ENCODE measurements at places on chromosomes 1 and 21.

DNA sequence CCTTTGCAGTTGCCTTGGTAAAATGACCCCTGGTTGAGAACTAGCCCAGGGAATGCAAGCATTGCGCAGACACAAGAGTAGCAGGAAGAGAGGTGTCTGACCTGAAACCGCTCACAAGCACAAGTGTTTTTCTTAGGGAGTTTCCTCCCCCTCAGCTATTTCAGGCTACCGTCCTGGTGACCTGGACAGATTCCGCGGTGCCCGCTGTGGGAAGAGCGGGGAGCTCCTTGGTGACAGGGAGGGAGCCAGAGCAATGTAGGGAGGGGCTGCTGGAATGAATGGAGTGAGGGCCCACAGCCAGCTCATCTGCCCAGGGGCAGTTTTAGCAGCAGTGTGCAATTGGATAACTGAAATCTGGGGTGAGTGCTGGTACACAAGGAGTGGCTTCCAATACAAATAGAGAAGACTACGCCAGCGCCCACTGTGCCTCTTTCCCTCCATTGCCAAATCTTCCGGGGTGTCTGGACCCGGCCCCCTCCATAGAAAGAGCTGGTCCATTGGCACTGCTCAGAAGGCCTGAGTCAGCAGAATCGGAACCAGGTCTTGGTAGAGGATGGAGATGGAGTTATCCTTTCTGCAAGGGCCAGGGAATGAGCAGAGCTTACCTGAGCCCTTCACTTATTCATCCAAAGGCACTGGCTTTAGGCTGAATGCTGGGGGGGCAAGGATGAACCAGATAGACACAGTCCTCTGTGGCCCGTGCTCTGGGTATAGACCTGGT is 82.8 kb downstream of the TRABD2B start:
- no peak for DNase-seq

GRCh38 chr1:86507935-86508582 is 38.8 kb upstream of the CLCA4 start:
- no peak for DNase-seq

DNA sequence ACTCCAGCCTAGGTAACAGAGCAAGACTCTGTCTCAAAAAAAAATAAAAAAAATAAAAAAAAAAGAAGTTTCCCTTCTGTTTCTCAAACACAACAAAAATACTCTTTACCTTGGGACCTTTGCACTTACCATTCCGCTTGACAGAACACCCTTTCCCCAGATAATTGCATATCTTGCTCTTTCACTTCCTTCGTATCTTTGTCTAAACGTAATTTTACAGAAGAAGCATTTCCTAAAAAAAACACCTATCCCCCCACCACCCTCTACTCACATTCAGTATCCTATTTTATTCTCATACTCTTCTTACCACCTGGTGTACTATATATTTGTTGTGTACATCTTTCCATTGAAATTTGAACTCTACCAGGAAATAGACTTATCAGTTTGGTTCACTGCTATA is 32.7 kb downstream of the ASH1L start:
- no peak for DNase-seq

- no peak for DNase-seq
Measured at GRCh38 chr1:9326596-9326995, 33.9 kb downstream of the SPSB1 start.

DNA sequence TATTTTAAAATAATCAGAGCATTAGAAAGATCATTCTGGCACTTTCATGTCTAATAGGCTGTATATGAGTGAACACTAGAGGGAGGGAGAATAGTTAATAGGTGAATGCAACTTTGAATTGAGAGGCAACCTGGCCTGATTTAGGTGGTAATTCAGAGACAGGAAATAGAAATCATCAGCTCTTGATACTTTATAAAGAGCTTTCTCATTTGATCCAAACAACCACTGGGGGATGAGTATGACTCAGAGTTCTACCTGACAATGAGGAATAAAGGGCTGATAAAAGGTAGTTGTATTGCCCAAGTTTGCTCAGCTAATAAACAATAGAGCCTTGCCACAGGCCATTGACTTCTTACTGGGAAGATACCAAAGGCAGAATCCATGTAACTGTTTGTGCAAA is 5.2 kb upstream of the FAM89A start:
- DNase-seq: no peak

DNA sequence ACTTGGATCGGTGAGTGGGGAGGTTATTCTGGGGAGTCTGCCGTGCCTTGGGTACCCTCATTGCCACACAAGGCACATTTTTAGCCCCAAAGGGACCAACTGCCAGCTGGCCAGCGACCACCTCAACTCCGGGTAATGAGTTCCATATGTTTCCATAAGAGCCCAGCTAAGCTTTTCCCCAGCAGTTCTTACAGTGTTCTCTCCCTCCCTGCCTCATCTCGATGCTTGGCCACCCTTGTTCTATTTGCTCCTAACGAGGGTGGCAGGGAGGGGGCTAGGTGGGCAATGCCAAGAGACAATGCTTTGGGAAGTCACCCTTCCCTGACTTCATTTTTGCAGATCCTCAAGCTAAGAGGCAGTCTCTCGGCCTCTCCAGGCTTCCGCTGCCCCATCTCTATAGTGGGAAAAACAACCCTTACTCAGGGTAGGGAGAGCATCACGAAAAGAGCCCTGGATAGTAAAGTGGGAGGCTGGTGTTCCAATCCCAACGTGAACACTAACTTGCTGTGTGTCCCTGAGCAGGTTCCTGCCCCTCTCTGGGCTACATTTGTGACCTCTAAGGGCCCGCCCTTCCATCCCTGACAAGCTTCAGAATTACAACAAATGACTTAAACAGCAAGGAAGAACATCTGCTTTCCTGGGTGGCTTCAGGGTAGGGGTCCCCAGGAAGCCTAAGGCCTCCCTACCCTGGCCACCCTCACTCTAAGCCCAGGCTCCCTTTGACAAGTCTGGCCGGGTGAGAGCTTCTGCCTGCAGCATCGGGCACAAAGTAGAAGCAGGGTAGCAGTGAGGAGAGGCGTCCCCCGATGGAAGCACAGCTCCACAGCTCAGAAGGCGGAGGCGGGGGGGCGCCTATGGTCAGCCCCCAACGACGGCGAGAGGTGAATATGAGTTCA is 5.8 kb downstream of the ID3 start:
- DNase-seq: no peak

DNA sequence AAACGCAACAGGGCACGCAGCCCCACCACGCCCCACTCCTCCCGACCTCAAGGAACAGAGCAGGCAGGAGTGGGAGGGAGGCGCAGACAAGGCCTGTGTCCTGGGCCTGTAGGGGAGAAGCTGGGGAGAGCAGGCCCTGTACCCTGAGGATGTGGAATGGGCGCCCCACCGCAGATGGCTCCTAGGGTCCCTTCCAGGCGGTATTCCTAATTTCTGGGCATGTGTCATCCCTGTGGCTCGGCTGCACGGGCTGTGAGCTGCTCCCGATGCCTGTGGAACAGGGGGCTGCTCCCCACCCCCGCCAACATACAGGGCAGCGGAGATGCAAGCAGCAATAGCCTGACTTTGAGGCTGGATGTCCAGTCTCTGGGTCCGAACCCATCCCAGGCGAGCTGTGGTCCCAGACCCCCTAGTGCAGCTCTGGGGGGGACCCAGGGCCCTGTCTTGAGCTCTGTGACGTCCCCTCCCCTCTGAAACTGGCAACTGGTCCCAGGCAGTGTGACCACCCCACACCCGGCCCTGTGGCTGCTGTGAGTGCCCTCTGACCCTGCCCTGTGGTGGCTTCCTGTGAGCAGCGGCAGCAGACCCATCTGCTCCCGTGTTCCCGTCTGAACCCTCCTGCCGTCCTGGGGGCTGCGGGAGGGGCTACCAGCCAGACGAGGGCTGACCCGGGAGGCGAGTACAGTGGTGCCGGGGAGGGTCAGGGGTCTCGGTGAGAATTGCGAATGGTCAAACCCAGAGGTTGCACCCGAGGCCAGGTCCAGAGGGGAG is 13.9 kb upstream of the COL6A2 start:
- no peak for DNase-seq

- DNase-seq: no peak
Measured at GRCh38 chr1:14495996-14496395, 102.5 kb upstream of the KAZN start.

- DNase-seq: no peak
Measured at GRCh38 chr1:10529765-10530164, 55.0 kb downstream of the PEX14 start.

GRCh38 chr1:61872206-61872605 is 129.9 kb downstream of the PATJ start:
- no peak for DNase-seq

DNA sequence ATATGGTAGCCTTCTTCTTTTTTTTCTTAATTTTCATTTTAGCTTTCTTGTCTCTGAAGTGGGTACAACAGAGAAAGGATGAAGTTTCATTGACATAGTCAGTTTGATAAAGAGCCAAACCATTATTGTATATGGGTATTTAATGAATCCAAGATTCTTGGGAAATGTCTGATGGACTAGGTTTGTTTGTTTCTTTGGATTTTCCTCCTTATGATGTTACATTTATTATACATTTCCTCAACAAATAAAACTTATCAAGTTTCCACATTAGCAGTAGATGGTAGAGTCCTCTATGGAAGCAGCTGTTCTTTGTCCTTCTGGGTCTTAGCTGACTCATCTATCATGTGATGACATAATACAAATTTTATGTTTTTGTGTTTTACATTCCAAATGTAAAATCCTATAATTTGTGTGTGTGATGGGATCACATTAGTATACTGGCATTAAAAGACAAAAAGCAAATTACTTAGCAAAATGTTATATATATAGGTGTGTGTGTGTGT is 6.0 kb downstream of the COL24A1 start:
- DNase-seq: no peak

DNA sequence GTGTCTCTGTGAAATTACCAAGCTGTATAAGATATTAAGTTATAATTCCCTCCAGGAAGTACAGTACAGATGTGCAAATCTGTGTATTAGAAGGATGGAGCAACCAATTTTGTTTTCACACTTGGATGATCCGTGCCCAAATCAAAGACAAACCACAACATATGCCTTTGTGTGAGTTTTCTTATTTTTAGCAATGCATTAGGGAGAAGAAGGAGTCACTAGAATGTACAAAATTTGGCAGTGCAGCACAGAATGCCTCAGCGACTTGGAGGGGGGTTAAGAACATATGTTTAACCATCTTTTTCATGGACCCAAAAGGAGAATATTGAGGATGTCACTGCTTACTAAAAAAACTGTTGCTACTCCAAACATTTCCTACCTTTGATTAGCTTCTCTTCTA is 45.3 kb downstream of the DAB1 start:
- DNase-seq: no peak

DNA sequence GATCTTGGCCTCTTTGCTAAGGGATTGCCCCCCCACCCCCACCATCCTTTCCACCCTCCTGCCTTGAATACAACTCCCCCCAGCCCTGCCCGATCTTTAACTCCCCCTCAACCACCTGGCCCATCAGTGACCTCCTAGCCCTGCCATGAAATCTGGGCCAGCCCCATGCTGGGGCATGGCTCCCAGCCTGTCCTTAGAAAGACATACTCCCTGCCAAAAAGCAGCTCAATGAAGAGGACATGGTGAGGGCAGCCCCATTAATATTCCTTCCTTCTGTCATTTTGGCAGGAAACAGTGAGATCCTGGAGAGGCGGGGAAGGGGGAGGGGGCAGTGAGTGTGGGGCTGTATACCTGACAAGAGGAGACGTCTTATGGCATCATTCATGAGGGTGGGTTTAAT is 66.8 kb upstream of the DISP3 start:
- no peak for DNase-seq

- DNase-seq: no peak
Measured at GRCh38 chr1:47725511-47725991, 271.6 kb downstream of the TRABD2B start.

GRCh38 chr1:207084701-207085180 is 3.9 kb upstream of the C4BPB start:
- DNase-seq: no peak

DNA sequence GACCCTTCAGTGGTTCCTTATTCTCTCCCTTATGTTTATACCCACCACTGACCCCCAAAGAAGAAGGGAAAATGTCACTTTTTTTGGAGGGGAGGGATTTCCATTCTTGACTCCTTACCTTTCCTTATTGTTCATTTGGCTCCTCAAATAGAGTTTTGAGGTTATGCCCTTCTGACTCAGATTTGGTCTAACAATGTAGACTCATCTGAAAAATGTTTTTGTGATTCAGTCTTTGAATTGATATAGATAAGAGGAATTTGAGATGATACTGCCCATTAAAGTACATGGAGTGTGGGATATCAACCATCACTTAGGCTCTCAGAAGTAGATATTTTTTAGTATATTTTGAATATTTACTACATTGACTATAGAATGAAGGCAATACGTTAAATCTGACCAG is 16.1 kb downstream of the USP1 start:
- DNase-seq: no peak

- DNase-seq: no peak
Measured at GRCh38 chr1:233509526-233509925, 104.4 kb upstream of the KCNK1 start.

DNA sequence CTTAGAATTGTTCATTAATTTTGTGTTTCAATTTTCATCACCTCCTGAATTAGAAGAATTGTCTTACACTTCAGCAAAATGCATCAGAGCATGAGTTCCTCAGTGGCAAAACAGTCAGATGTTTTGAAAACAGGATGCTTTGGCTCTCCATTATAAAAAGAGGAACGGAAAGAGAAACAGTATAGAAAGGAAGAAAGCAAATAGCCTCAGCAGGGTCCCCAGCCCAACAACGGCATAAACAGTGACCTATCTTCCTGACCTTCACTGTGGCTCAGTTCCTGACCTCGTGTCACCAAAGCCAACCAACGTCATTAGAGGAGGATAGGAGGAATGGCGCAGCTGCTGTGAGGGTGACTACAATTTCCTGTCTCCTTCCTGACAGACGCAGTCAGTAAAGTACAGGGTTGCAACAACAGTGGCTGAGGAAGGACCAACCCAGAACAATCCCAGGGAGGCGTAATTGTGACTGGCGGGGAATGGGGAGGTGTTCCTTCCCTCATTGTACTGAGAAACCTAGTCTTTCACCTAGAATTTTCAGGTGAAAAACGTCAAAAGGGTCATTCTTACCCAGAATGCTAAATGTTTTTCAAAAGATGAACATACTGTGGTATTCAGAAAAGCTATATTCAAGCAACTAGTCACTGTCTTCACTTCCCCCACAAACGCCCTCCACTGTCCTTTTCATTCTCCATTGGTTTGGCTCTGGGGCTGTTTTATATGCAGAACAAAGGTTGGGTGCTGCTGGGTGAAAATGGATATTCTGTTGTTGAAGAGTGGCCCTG is 197.9 kb upstream of the SGIP1 start:
- DNase-seq: peak; percentile 50

GRCh38 chr1:59029411-59030167 is 245.7 kb upstream of the JUN start:
- no peak for DNase-seq

DNA sequence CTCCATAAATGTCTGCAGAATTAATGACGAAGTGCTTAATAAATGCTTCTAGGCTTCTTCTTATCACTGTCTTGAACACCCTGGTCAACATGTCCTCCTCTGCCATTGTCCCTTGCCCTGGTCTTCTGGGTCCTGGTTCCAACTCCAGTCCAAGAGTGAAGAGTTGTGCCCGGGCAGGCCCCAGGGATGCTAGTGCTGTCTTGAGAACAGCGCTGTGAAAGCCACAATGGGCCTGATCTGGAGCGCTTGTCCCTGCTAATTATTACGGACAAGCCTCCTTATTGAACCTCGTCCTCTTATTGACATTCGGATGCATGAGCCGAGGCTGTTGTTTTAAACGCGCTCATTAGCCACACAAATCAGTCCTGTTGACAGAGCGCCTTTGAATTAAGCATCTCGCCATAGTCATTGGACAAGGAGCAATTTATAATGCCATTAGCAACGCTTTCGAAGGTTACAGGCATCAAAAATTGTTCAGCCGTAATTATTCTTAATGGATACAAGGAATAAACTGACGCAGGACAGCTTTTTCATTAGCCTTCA is 211.6 kb upstream of the POU3F1 start:
- no peak for DNase-seq

GRCh38 chr1:8463144-8463927 is 145.4 kb downstream of the SLC45A1 start:
- peak; percentile 68 for DNase-seq
